ENCODE measurements at places on chromosomes 5 and 9.
A peak's percentile ranks its signal among the peaks of the same experiment; 100 is the strongest.

- DNase-seq = no peak
These were observed 129.9 kb downstream of the PDZD2 start for GRCh38 chr5:31768784-31769183.

DNA sequence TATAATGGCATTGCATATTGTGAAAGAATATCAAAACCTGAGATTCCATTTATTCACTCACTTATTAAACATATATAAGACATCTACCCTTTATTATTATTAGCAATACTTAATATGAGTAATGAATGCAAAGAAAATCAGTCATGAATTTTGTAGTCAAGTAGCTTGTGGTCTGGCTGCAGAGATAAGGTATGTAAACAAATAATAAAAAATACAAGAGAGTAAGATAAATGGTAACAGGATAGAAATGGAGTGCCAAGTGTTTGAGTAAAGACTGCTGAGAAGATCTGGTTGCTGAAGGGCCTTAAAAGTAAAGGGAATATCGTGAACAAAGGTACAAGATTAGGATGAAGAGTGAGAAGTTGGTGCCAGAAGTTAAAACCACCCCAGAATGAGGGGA lies 18.4 kb downstream of the TRIM32 start:
- no peak for DNase-seq

GRCh38 chr9:93899609-93900435 lies 55.3 kb downstream of the BARX1 start:
- DNase-seq = no peak

DNA sequence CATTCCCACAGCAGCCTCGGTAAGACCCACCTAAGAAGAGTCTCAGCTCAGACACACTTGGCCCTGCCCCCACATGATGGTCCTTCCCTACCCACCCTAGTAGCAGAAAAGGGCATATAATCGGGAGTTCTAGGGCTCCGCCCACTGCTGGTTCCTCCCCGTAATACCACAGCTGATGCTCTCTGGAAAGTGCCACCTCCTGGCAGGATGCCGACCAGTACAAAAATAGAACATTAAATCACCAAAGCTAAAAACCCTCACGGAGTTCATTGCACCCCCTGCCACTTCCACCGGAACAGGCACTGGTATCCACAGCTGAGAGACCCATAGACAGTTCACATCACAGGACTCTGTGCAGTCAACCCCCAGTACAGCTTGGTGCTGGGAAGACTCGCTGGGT lies 271.3 kb downstream of the KIAA0825 start:
- DNase-seq = no peak

DNA sequence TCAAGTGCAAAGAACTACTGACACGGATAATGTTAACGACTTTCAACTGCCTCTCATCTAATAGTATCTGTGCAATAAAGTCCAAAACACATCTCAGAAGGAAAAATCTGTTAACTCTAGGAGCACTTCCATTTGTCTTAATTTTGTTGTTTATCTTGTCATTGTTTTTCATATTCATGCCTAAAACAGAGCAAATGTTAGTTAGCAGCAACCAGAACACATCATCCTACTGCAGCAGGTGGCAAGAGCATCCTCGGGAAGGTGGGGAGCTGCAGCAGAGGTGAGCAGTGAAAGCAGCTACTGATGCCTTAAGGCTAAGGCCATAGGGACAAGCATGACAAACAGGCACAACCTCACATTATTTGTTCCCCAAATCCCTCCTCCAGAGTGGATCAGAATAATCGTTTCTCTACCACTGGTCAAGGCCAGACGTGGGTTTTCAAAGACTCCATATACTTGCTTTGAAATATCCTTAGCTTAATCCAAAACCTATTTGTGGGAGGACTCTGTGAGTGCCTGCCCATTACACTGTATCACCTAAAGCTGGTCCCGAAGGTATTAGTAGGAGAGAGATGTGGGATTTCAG lies 1.0 kb downstream of the HMGCS1 start:
- DNase-seq = no peak

DNA sequence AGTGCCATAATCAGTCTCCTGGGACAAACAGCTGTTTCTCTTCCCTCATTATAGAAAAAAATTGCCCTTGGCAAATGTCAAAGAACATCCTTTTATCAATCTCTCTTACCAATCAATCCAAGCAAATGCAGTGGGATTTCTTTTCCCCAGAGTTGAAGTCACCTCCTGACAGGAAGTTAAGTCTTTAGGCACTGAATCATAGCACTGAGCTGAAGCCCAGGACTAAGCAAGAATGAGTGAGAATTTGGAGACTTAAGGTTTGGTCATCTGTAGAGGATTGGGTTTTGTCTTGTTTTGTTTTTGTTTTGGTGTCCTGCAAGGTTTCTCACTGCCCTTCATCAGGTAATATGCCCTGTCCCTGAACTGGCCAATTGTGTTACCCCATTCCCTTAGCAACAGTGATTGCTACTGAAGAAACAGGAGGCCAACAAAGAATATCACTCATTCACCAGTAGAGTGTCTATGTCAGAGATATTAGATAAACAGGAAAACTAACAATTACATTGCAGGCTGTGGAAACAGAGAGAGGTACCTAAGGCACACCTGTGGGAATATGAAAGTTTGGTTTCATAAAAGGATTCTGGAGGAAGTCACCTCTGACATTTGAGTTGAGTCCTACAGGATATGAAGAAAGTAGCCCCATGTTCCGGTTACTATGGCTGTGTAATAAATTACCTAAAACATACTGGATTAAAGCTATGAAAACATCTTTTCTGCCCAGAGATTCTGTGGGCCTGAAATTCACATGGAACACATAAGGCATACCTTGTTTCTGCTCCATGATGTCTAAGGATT lies 4.5 kb upstream of the FXN start:
- DNase-seq = no peak

GRCh38 chr5:127030259-127031146 lies at the start of gene MARCHF3:
Gene MARCHF3, minus strand, starts transcription at chr5:127030558. Its CDS starts 112,387 bp downstream, at chr5:126918171.
- DNase-seq = peak; percentile 90

DNA sequence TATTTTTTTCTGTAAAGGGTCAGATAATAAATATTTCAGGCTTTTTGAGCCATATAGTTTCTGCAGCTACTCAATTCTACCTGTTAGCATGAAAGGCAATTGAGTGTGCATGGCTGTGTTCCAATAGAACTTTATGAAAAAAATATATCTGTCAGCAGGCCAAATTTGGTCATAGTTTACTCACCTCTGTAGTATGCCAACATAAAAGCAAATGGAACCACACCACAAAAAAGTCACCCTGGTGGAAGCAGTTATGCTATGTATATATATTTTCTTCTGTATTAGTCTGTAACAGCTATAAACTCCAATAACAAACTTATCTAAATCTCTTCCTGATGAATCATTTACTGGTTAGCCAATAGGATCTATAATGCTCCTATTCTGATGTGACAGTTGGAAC lies 3.4 kb downstream of the SLC38A9 start:
- DNase-seq = no peak

DNA sequence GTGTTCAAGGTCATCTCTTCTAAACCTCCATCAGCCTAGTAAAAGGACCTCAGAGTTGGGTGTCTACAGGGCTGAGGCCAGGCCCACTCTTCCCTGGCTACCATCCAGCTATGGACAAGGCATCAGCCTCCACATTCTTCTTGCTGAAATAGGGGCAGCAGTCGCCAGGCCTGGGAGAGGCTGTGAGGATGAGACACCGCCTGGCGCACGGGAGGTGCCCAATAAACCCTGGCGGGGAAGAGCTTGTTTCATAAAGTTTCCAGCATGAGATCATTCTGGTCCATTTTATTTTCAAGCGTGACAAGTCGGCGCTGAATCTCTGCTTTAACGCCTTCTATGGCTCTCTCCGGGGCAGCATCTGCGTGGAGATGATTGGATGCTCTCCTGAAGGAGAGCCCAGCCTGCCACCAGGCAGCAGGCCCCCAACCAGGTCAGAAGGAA lies 153.4 kb downstream of the OLFM1 start:
- no peak for DNase-seq

DNA sequence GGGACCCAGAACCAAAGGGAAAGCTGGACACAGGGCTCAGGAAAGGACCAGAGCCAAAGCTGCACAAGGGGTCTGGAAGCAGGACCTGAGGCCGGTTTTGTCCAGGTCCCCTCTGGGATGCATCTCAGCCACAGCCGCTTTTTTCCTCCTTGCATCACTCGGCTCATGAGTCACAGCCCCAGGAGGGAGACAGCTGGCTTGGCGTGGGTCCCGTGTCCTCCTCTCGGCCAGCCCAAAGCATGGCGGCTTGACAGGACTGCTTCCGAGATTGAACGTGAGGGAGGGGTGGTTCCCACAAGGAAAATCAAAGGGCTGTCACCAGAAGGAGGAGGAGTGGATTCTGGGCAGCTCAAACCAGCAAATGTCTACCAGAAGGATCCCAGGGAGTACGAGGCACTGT lies 56.7 kb upstream of the CPLX2 start:
- no peak for DNase-seq

- DNase-seq = no peak
These were observed 106.6 kb downstream of the ARHGAP26 start for GRCh38 chr5:142876817-142877216.

DNA sequence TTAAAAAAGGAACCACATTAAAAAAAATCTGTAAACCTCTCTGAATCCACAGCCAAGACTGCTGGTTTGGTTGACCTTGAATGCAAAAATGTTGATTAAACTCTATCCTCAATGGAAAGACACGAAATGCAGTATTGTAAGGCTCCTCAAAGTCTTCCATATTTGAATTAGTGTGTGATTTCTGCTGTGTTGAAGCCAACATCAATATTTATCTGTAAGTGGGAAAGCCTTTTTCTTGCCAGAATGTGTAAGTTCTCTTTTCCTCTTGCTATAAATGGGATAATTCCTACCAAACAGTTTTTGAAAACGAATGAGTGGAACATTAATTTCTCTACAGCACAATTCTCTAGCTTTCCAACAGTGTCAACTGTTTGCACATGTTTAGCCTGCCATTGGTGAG lies 422.1 kb upstream of the TNC start:
- no peak for DNase-seq

GRCh38 chr9:20570756-20571155 lies 51.5 kb downstream of the MLLT3 start:
- no peak for DNase-seq

- no peak for DNase-seq
These were observed 6.3 kb downstream of the SPTAN1 start for GRCh38 chr9:128558431-128559310.

DNA sequence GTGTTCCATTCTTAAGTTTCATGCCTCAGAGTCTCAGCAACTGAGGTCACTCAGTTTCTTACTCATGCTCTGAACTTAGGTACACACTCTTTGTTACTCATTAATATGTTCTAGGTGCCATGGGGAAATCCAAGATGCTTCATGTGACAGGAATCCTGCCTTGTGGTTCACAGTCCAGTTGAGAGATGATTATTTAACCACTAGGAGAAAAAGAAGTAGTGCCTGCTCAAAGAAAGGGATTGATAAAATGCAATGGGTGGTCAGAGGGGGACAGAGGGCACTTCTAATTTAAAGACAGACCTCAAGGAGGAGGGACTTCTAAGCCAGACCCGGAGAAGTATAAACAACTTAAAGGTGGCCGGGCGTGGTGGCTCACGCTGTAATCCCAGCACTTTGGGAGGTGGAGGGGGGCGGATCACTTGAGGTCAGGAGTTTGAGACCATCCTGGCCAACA lies 69.0 kb downstream of the UGCG start:
- no peak for DNase-seq

GRCh38 chr5:127409921-127410675 lies 107.3 kb upstream of the PRRC1 start:
- no peak for DNase-seq

DNA sequence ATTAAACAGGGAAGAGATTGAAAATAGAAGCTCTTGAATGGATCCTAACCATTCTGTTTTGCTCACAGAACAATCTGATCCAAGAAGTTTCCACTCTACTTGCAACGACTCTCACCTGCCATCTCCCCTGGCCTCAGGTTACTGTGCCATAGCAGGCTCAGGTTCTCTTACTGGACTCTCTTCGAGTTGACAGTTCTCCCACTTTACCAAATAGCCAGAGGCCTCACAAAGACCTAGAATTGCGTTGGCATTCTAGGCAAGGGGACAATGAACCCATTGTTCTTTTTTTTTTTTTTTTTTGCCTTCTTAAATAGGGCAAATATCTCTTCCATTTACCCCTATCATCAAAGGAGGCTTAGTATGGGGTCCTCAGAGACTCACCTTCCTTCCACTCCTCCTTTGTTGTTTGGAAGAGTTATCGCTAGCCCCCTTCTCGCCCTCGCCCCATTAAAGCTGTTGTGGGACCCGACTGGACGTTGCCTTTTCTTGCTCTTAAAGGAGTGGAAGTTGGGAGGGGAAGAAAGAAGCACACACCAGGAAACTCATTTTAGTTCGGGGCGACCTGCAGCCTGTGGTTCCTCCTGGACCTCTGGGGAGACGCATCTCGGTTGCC lies 688 bp upstream of the PLPPR1 start:
- DNase-seq = no peak

DNA sequence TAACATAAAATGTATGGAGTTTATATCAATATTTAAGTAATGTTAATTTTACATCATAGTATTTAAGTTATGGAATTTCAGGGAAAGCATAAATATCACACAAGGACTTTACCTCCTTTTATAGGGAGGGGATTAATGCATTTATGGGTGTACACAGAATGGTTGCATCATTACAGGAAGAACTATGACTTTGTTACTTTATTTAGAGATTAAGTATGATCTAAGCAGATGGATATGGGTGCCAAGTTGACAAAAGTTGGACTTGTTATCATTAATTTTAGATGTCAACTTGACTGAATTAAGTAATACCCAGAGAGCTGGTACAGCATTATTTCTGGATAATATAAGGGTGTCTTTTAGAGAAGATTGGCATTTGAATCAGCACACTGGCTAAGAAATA lies 160.5 kb upstream of the CDH10 start:
- DNase-seq = no peak

GRCh38 chr9:91426123-91426745 lies 2.6 kb upstream of the NFIL3 start:
- DNase-seq = no peak

DNA sequence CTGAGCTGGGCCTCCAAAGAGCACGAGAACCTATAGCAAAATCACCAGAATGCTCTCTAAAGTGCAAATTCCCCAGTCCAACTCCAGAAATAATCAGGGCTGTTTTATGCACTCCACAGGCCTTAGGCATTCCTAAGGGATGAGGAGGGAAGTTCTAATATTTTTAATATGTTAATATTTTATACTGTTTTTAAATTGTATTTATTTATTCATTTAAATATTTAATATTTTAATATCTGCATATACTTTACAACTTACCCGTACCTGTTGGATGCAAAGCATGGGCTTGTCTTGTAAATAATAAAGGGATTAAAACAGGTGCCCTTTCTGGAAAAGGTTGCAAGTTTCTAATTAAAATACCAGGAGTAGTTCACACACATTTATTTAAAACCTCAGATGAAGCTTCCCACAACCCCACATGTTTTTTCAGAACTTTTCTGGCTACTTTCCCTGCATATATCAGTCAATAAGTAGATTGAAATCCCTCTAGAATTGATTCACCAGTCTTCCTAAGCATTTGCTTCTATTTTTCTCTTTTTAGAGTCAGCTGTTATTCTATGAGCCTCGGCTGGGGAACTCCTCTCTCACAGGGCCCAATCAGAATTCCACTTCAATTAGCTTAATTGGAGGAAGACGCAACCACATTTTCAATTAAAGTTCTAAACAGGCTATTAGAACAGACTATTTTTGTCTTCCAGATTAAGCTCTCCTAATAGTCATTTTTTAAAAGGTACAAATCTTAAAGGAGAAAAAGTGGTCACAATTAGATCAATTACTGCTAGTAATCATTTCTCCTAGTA lies 140.8 kb downstream of the CDH6 start:
- no peak for DNase-seq
